ENCODE measurements at places on chromosomes 5 and 9.

DNA sequence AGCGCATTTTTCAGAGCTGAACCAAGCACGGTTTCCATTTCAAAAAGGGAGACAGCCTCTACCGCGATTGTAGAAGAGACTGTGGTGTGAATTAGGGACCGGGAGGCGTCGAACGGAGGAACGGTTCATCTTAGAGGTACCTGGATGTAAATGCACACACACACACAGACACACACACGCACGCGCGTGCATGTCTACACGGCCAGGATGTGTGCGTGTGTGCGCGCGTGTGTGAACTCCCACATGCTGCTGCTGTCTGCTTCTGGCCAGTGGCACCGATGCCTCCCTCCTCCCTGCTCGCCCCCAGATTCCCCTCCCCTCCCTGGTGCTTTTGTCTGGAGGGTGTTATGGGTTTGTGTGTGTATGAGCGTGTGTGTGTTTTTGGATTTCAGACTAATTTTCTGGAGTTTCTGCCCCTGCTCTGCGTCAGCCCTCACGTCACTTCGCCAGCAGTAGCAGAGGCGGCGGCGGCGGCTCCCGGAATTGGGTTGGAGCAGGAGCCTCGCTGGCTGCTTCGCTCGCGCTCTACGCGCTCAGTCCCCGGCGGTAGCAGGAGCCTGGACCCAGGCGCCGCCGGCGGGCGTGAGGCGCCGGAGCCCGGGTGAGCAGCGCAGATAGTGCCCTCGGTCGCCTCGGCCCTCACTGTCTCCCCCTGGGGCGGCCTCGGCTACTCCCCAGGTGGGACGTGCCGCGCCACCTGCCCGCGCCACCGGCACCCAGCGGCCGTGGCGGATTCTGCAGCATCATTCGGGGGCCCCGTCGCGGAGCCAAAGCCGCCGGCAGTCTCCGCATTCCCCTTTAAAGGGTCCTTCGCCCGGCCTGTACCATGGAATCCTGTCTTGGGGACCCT, at the start of gene NTRK2:
Gene NTRK2 (plus strand): TSS at position 442 of the 850 bp plus-strand sequence. CDS start 1,020 bp downstream, outside the sequence.
- no peak for DNase-seq

GRCh38 chr5:161513942-161514341, 32.6 kb downstream of the GABRB2 start:
- no peak for DNase-seq

DNA sequence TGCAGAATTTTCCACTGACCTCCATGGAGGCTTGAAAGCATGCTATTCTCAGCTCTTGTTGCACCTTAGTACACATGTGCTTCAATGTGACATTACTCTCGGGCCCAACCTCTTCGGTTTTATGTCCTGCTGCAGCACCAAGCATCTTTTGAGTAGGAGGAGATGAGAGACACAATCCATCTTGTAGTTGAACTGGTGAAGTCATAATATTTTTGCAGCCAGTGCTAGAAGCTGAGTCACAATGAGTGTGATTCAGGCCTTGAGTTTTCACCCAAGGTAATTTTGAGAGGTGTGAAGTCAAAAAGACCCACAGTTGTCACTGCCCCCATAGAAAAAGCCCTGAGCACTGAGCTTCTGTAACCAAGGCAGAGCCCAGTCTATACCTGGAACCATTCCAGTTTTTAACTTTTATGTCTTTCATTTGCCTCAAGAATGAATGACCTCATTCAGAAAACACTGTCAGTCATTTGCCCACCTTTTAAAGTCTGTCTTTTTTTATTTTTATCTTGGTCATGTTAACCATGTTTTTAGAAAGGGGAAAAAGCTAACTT, 117.7 kb downstream of the ZNF462 start:
- no peak for DNase-seq

DNA sequence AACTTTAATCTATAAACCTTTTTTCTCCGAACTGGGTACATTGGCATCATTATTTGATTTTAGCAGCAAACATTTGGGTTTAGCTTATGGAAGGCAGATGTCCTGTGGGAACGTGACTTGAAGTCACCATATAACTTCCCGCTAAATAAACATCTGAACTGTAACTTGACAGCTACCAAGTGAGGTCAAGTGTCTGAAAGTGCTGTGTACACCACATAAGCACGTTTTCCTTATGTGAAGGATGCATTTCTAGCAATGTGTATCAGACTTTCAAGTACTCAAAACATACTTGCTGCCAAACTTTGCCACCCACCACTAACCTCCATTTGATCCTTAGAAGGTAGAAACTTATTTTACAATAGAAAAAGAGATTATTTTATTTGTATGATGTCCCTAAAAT, 35.7 kb downstream of the SLC1A3 start:
- DNase-seq = no peak

GRCh38 chr5:93674138-93674537, 67.3 kb downstream of the POU5F2 start:
- no peak for DNase-seq

- DNase-seq = no peak
These were observed 51.2 kb downstream of the NDST1 start for GRCh38 chr5:150559088-150559487.

DNA sequence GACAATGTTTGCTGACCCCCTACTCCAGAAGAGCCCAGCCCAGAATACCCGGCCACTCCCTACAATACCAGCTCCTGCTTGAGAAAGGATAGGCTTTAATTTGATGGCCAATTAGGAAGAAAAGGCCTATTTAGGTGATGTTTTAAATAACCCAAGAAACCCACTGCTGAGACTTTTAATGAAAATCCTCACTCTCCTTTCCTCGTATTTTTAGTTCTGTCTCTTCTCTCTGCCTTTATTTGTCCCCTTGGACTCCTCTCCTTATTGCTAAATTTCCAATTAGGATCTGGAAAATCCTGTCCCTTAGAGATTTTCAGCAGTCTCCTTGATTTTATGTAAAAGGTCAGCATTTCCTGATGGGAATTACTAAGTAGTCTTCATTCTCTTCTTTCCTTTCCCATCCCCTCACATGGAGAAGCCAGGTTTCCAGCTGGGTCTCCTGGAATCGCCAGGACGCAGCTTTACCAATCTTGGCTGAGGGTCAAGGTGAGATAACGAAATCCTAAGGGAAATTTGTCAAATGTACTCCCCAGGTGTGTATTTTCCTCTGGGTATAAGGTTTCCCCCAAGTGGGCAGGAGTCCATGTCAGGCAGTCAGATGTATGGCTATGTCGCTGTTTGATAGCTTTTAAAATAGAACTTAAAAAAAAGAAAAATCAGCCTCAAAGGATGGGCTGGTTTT, 11.7 kb downstream of the STC2 start:
- no peak for DNase-seq
